Pancreas (tissue), 10 donors: ENCODE measurements at places on chromosomes 7 and 10. TPM values are rescaled to one million over a fixed set of nuclear protein-coding genes. Genes with fewer than 3 reads are reported as not detected.

The CARD11 gene
- 5.3 TPM for total RNA-seq

The CFAP69 gene
- total RNA-seq, result 5.8 TPM

The HSPA12A gene
- 4.7 TPM for total RNA-seq

The JCAD gene
- 24.7 TPM for total RNA-seq

The HOXA10 gene
- not detected for total RNA-seq

The CLCN1 gene
- total RNA-seq, result not detected

The NUTM2B gene
- total RNA-seq, result 0.51 TPM

The MMD2 gene
- not detected for total RNA-seq

DNA sequence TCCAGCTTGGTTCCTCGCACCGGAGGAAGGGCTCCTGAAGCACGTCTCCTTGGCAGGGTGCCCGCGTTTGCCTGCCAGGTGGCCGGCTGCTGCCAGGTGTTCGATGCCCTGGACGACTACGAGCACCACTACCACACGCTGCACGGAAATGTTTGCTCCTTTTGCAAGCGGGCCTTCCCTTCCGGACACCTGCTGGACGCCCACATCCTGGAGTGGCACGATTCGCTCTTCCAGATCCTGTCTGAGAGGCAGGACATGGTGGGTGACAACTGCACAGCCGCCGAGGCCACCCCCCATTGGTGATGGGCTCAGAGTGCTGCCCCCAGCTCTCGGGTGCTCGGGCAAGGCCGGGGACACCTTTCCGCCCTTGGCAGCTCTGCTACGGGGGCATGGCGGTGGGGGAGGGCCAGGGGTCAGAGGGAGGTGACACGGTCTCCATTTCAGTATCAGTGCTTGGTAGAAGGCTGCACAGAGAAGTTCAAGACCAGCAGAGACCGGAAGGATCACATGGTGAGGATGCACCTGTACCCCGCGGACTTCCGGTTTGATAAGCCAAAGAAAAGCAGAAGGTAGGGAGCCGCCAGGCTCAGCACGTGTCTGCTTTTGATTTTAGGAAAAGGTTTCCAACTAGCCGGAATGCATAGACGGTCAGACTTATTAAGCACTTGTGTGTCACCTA lies 1.1 kb downstream of the ZNF511 start:
- peak; percentile 92 for DNase-seq
- H3K27me3 ChIP-seq, result no peaks in the 10 kb centered on the region
- peak overlapping the region; percentile 98 for H3K27ac ChIP-seq
- H3K4me1 ChIP-seq, result peaks cover 20% of the 10 kb centered on the region
- no peak overlapping the region for H3K4me3 ChIP-seq
- no peaks in the 10 kb centered on the region for H3K36me3 ChIP-seq

- no peak for DNase-seq
- no peaks in the 10 kb centered on the region for H3K27me3 ChIP-seq
- H3K27ac ChIP-seq, result no peak overlapping the region
These were observed 9.4 kb downstream of the PRSS58 start for GRCh38 chr7:142248166-142249160.

DNA sequence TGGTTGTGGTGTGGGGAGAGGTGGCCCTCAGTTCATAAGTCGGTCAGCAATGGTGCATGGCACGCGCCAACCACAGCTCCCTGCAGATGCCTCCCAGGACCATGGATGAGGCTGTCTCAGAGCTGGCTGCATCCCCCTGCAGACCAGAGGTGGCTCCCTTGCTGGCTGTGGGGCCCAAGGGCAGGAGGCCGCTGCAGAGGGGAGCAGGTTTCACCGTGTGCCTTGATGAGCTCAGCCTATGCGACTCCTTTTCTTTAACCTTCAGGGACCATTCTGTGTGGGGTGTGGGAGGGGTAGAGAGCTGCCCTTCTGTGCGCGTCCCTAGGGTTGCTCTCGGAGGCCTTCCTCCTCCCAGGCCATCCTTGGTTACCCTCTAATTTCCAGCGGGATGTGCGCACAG lies 152.4 kb downstream of the ACTR3B start:
- no peaks in the 10 kb centered on the region for H3K4me1 ChIP-seq
- no peak overlapping the region for H3K27ac ChIP-seq
- no peaks in the 10 kb centered on the region for H3K36me3 ChIP-seq
- H3K4me3 ChIP-seq, result no peak overlapping the region
- no peak for DNase-seq

DNA sequence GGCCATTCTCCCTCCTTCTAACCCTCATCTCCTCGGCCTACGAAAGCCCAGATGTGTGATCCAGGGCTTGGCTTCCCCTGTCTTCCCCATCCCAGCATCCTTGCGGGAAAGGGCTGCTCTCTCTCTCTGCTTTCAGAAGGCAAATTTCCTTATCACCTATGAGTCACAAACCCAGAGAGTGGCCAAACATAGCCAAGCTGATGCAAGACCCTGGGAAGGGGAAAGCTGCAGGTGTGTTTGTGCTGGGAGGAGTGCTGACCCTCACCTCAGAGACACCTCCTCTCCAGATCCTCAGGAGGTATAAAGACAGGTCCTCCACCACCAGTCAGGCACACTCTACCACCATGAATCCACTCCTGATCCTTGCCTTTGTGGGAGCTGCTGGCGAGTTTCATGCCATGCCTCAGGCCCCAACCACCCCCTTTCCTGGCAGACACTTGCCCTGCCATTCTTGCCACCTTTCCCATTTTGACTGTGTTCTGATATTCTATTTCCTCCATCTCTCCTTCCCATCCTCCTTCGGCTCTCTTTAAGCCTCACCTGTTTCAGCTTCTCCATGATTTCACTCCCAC lies 10.6 kb upstream of the PRSS2 start:
- no peaks in the 10 kb centered on the region for H3K27me3 ChIP-seq
- peak; percentile 92 for DNase-seq
- peaks cover 15% of the 10 kb centered on the region for H3K4me1 ChIP-seq
- H3K36me3 ChIP-seq, result no peaks in the 10 kb centered on the region
- H3K27ac ChIP-seq, result peak overlapping the region; percentile 62

DNA sequence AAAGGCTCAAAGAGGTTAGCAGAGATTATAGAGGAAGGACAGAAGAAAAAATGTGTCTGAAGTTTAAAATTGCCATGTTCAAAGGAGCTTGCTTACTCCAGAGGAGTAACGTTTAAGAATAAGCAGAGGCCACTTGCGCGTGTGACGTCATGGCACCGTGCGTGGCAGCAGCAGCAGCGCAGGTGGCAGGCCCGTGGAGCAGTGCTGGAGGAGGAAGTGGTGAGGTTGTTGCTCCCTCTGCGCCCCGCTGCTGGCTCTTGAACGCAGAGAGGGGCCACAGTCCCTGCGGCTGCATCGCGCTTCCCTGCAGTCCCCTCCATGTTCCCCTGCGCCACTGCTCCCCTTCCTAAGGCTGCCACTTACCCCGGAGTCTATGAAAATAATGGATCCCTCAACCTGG lies 37.5 kb downstream of the GDI2 start:
- peaks cover 15% of the 10 kb centered on the region for H3K4me1 ChIP-seq
- DNase-seq, result no peak
- no peak overlapping the region for H3K4me3 ChIP-seq
- no peaks in the 10 kb centered on the region for H3K36me3 ChIP-seq

- H3K4me1 ChIP-seq, result no peaks in the 10 kb centered on the region
- H3K4me3 ChIP-seq, result no peak overlapping the region
These were observed 32.2 kb downstream of the MYL10 start for GRCh38 chr7:101596898-101597297.

DNA sequence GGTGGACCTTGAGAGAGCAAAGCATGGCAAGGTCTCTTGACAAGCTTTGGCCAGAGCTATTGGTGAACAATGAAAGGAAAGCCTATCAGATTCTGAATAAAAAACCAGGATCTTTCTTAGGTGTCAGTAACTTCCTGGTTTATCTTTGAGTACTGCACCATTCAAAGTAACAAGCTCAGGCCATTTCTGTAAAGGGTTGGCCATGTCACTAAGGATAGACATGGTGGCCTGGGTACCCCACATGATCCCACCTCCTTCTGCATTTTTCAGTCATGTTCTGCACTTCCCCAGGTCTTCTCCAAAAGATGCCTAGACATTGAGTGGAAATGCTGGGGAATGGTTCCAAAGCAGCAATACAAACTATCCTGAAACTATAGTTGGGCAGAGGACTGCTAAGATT lies 242.0 kb downstream of the ARHGAP12 start:
- H3K27me3 ChIP-seq, result no peaks in the 10 kb centered on the region
- no peak for DNase-seq
- no peaks in the 10 kb centered on the region for H3K36me3 ChIP-seq
- no peak overlapping the region for H3K4me3 ChIP-seq
- no peak overlapping the region for H3K27ac ChIP-seq
- H3K4me1 ChIP-seq, result no peaks in the 10 kb centered on the region

DNA sequence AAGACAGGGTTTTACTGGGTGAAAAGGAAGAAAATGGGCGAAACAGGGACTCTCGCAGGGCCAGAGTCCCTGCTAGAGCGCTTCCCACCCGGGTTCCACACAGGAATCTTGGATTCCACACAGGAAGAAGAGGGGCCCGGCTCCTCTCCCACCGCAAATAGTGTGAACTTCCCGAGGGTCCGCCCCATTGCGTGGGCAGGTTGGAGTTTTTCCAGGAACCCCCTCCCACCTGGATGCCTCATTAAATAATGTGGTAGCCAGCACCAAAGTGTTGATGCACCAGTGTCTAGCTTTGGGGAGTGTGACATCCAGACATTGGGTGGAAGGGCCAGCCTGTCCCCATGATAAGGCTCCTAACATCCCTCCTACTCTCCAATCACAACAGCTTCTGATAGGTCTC lies 330.3 kb upstream of the ZNF32 start:
- H3K4me3 ChIP-seq, result no peak overlapping the region
- no peak for DNase-seq
- no peak overlapping the region for H3K27ac ChIP-seq

GRCh38 chr10:43233601-43234430 lies 33.0 kb downstream of the RASGEF1A start:
- peaks cover 6% of the 10 kb centered on the region for H3K27me3 ChIP-seq
- H3K27ac ChIP-seq, result no peak overlapping the region
- no peaks in the 10 kb centered on the region for H3K36me3 ChIP-seq
- H3K4me3 ChIP-seq, result no peak overlapping the region
- H3K4me1 ChIP-seq, result no peaks in the 10 kb centered on the region
- DNase-seq, result no peak

GRCh38 chr10:124344266-124344590 lies 74.5 kb downstream of the OAT start:
- H3K4me1 ChIP-seq, result no peaks in the 10 kb centered on the region
- no peak overlapping the region for H3K27ac ChIP-seq
- DNase-seq, result no peak
- no peak overlapping the region for H3K4me3 ChIP-seq
- no peaks in the 10 kb centered on the region for H3K36me3 ChIP-seq

DNA sequence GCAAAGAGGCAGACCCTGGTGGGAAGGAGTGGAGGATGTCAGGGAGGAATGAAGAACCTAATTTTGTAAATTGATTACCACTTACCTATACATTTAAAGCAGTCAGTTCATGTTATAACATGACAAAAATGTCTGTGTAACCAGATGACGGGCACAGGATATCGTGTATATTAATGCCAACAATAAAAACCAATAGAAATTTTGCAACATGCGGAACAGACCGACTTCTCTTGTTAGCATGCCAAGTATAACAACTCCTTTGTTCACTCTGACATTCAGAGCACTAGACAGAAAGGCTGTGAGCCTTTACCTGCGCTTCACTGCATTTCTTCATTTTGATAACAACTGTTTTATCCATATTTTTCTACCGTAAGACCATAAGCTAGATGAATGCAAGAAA lies 29.9 kb downstream of the CDK6 start:
- no peaks in the 10 kb centered on the region for H3K27me3 ChIP-seq
- no peak for DNase-seq
- no peak overlapping the region for H3K4me3 ChIP-seq
- peaks cover 10% of the 10 kb centered on the region for H3K4me1 ChIP-seq
- no peaks in the 10 kb centered on the region for H3K36me3 ChIP-seq

DNA sequence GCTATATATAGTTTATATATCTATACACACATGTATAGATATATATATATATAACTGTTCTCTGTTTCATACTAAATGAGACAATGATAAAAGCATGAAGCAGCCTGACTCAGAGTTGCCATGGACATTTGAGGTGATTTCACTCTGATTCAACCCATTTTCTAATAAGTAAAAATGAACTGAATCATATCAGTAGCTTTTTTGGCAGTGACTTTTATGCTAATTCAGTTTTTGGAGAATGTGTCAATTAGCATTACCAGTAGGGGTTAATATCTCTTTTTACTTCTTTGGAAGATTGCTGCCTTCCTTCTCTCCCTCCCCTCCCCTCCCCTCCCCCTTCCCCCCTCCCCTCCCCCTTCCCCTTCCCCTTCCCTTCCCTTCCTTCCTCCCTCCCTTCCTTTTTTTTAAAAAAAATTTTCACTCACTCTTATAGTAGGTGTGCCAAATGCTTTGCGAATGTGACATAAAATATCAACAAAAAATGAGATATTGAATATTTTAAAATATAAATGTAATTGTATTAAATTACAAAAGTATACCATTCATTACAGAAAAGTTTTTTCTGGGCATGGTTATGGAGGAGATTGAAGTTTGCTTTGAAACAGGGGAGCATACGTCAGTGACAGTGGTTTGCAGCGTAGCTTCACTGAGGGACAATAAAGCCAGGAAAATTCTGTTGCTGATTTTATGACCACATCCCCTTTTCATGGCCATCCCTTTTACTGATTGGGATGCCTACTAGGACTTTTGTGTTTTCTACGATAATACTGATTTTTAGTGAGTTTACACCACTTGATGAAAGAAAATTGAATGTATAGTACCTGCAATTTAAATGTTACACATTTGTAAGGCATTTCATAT lies 64.0 kb upstream of the KLF6 start:
- H3K4me3 ChIP-seq, result no peak overlapping the region
- no peaks in the 10 kb centered on the region for H3K36me3 ChIP-seq
- H3K4me1 ChIP-seq, result peaks cover 20% of the 10 kb centered on the region
- no peak for DNase-seq
- no peak overlapping the region for H3K27ac ChIP-seq
